Neural crest cell (in vitro differentiated cells): ENCODE measurements at places on chromosomes 13 and 19. TPM values are rescaled to one million over a fixed set of nuclear protein-coding genes. Genes with fewer than 3 reads are reported as not detected.

DNA sequence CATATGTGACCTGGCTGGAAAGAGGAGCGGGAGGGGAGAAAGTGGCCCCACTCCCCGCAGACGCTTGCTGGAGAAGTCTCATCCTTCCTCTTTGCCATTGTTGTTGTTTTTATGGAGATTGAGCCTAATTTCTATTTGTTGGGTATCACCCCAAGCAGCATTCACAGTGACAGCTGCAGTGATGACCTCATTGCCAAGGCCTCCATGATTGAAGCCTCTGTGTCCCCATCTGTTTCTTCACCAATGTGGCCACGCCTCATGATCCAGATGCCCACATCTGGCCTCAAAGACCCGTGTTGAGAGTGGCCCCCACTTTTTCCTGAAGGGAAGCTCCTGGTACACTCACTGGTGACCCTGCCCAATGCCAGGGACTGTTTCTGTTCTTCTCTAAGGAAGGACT, 154.2 kb downstream of the SLC7A1 start:
- peaks cover 5% of the 10 kb centered on the region for H3K27me3 ChIP-seq
- H3K4me3 ChIP-seq: no peak overlapping the region
- H3K27ac ChIP-seq: no peak overlapping the region
- DNase-seq: no peak
- H3K4me1 ChIP-seq: no peaks in the 10 kb centered on the region
- H3K36me3 ChIP-seq: no peaks in the 10 kb centered on the region

DNA sequence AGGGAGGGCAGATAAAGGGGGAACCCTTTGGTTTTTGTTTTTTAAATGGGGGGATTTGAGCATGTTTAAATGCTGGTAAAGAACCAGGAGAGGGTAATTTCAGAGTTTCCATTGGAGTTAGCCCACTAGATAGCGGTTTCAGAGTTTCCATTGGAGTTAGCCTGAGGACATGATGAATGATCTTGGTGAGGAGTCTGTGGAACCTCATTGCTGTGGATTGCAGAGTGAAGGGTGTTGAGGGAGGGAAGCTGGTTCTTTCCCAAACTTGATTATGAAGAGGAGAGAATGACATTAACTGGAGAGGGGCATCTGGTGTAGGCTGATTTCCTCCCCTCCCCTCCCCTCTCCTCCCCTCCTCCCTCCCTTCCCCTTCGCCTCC, 5.0 kb downstream of the WASF3 start:
- peaks cover 33% of the 10 kb centered on the region for H3K4me1 ChIP-seq
- no peak overlapping the region for H3K4me3 ChIP-seq
- DNase-seq: no peak
- H3K27ac ChIP-seq: no peak overlapping the region

GRCh38 chr13:84445776-84446175, 563.5 kb upstream of the SLITRK1 start:
- no peaks in the 10 kb centered on the region for H3K27me3 ChIP-seq
- no peaks in the 10 kb centered on the region for H3K4me1 ChIP-seq
- H3K27ac ChIP-seq: no peak overlapping the region
- no peak overlapping the region for H3K4me3 ChIP-seq
- DNase-seq: no peak
- H3K36me3 ChIP-seq: no peaks in the 10 kb centered on the region

GRCh38 chr13:104996022-104996421, 1539.4 kb downstream of the EFNB2 start:
- H3K4me3 ChIP-seq: no peak overlapping the region
- no peak for DNase-seq
- no peaks in the 10 kb centered on the region for H3K4me1 ChIP-seq
- no peak overlapping the region for H3K27ac ChIP-seq

GRCh38 chr13:38430796-38431195, 81.1 kb downstream of the UFM1 start:
- no peak for DNase-seq
- no peaks in the 10 kb centered on the region for H3K36me3 ChIP-seq
- no peaks in the 10 kb centered on the region for H3K4me1 ChIP-seq
- no peak overlapping the region for H3K4me3 ChIP-seq
- no peaks in the 10 kb centered on the region for H3K27me3 ChIP-seq

DNA sequence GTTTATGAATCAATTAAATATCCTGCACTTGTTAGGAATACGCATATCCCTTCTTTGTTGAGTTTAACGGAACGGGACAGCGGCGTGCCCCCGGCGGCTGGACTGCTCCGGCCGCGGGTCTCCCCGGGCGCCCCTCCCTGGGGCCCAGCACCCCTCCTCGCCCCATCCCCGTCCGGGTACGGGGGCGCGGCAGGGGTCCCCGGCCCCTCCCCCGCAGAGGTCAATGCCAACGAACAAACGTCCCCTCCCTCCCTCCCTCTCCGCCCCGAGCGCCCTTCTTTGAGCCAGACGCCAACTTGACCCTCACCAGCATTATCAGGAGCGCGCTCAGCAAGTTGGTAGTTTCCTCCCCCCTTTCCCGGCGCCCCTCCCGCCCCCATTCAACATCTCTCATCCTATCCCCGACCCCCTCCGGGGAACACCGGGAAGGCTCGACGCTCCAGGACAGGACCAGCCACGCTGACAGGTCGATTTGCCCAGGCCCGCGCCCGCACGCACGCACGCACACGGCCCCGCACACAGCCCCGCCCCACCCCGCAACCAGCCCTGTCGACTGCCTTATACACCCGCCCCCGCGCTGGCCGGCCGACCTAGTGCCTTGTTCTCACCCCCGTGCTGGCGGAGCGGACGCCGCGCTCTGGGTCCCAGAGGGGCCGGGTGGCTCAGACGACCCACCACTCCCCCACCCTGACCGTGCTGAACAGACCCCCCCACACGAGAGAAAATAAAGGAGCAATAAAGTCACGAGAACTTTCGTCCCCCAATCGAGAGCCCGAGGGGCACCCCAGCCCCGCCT, 5.0 kb downstream of the LYL1 start:
- peaks cover 94% of the 10 kb centered on the region for H3K27me3 ChIP-seq
- peaks cover 22% of the 10 kb centered on the region for H3K4me1 ChIP-seq
- no peak for DNase-seq
- H3K36me3 ChIP-seq: peaks cover 4% of the 10 kb centered on the region
- H3K4me3 ChIP-seq: no peak overlapping the region

- no peak overlapping the region for H3K27ac ChIP-seq
- no peak overlapping the region for H3K4me3 ChIP-seq
- no peak for DNase-seq
Observed at GRCh38 chr19:32129141-32129540, 216.3 kb upstream of the ZNF507 start.

CEACAM6 gene
- not detected in 2 replicates for total RNA-seq

GRCh38 chr19:805600-806550, 8.6 kb downstream of the PTBP1 start:
- H3K27me3 ChIP-seq: peaks cover 12% of the 10 kb centered on the region
- H3K4me3 ChIP-seq: peak overlapping the region; percentile 56
- no peak for DNase-seq
- H3K36me3 ChIP-seq: peaks cover 25% of the 10 kb centered on the region
- H3K4me1 ChIP-seq: peaks cover 19% of the 10 kb centered on the region

MBNL2 gene
- total RNA-seq: 16.9 and 18.7 TPM in 2 replicates

GRCh38 chr13:28494504-28494777, 487 bp downstream of the FLT1 start:
- peak; percentile 16 for DNase-seq
- no peaks in the 10 kb centered on the region for H3K36me3 ChIP-seq
- H3K27ac ChIP-seq: no peak overlapping the region
- peaks cover 13% of the 10 kb centered on the region for H3K4me1 ChIP-seq
- H3K27me3 ChIP-seq: peaks cover 96% of the 10 kb centered on the region
- H3K4me3 ChIP-seq: no peak overlapping the region

GRCh38 chr19:41255171-41255570, 9.0 kb upstream of the HNRNPUL1 start:
- no peaks in the 10 kb centered on the region for H3K27me3 ChIP-seq
- H3K4me3 ChIP-seq: no peak overlapping the region
- no peaks in the 10 kb centered on the region for H3K4me1 ChIP-seq
- H3K36me3 ChIP-seq: no peaks in the 10 kb centered on the region
- no peak overlapping the region for H3K27ac ChIP-seq

HIF3A gene
- total RNA-seq: 6.9 and 7.6 TPM in 2 replicates

ATP4A gene
- not detected in 2 replicates for total RNA-seq

ZNF700 gene
- total RNA-seq: 12.5 and 12.8 TPM in 2 replicates

DNA sequence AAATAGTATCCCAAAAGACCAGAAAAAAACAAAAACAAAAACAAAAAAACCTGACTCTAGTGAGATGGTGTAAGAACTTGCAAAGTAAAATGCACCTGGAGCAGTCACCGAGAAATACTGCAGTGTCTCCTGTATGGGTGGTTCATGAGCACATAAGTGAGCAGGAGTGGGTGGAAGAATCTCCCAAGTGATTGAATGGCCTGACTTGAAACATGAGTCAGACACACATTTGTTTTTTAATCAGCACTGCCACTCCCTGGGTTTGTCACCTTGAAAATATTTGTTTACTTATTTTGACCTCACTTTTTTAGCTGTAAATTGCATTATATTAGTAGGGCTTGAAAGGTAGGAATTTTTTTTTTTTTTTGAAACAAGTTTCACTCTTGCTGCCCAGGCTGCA, 2.0 kb downstream of the ZNF431 start:
- H3K4me1 ChIP-seq: peaks cover 21% of the 10 kb centered on the region
- H3K27ac ChIP-seq: no peak overlapping the region
- no peaks in the 10 kb centered on the region for H3K27me3 ChIP-seq
- no peak for DNase-seq

DNA sequence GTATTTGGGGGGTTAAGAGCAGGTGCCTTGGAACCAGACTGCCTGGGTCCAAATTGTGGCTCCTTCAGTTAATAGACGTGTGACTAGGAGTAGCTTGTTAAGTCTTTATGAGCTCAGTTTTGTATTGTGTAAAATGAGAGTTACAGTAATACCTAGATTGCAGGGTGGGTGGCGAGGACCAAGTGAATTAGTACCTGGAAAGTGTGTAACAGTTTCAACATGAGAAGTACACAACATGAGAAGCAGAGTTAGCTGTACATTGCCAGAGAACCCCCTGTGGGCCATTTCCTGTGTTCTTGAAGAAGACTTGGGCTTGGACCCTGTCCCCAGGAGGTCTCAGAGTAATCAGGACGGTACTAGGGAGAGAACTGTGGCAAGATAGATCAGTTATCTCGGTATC, 36.8 kb downstream of the PPP2R1A start:
- H3K4me3 ChIP-seq: no peak overlapping the region
- no peaks in the 10 kb centered on the region for H3K4me1 ChIP-seq

TSKS gene
- total RNA-seq: not detected in 2 replicates

GRCh38 chr13:102190930-102191329, 210.9 kb downstream of the FGF14 start:
- no peak for DNase-seq
- peaks cover 5% of the 10 kb centered on the region for H3K27me3 ChIP-seq
- peaks cover 5% of the 10 kb centered on the region for H3K36me3 ChIP-seq
- no peak overlapping the region for H3K27ac ChIP-seq
- H3K4me1 ChIP-seq: peaks cover 12% of the 10 kb centered on the region
- H3K4me3 ChIP-seq: no peak overlapping the region

GRCh38 chr19:18675779-18676178, 7.7 kb upstream of the CRTC1 start:
- peaks cover 14% of the 10 kb centered on the region for H3K4me1 ChIP-seq
- no peaks in the 10 kb centered on the region for H3K27me3 ChIP-seq
- DNase-seq: no peak
- H3K27ac ChIP-seq: no peak overlapping the region

- H3K4me3 ChIP-seq: no peak overlapping the region
- no peak overlapping the region for H3K27ac ChIP-seq
- peaks cover 4% of the 10 kb centered on the region for H3K36me3 ChIP-seq
- H3K4me1 ChIP-seq: peaks cover 4% of the 10 kb centered on the region
Observed at GRCh38 chr19:43562698-43563241, 12.6 kb downstream of the XRCC1 start.

- no peaks in the 10 kb centered on the region for H3K4me1 ChIP-seq
- DNase-seq: no peak
- H3K36me3 ChIP-seq: peaks cover 28% of the 10 kb centered on the region
- H3K27ac ChIP-seq: no peak overlapping the region
Observed at GRCh38 chr19:15115762-15116615, 8.8 kb downstream of the SYDE1 start.

GRCh38 chr13:29465741-29466293, 129.7 kb downstream of the SLC7A1 start:
- no peak overlapping the region for H3K27ac ChIP-seq
- no peak overlapping the region for H3K4me3 ChIP-seq
- H3K36me3 ChIP-seq: no peaks in the 10 kb centered on the region
- no peak for DNase-seq
- no peaks in the 10 kb centered on the region for H3K27me3 ChIP-seq
- no peaks in the 10 kb centered on the region for H3K4me1 ChIP-seq

FBXW9 gene
- 15.9 and 16.0 TPM in 2 replicates for total RNA-seq

UNC13A gene
- 5.7 and 6.4 TPM in 2 replicates for total RNA-seq

DNA sequence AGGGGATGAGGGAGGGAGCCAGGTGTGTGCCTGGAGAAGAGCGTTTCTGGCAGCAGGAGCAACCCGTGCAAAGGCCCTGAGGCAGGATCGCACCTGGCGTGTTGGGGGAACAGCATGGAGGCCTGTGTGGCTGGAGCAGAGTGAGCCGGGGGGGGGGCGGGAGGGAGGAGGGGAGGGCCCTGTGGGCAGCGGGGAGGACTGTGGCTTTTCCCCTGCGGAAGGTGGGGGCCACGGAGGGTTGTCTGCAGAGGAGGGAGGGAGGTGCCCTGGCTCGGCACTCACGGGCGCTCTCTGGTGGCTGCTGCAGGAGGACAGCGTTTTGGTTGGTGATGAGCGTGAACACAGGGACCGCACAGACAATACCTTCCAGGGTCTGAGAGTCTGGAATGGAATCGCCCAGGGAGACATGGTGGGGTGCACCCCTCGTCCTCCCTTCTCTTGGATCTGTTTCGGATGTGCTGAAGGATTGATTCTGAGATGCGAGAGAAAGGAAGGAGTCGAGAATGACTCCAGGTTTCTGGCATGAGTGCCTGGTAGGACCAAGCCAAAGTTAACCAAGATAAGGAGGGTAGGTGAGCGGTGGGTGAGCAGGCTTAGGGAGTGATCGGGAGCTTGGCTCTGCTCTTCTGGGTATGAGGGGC, 6.5 kb downstream of the RAB11B start:
- DNase-seq: peak; percentile 64
- peak overlapping the region; percentile 11 for H3K4me3 ChIP-seq
- H3K27ac ChIP-seq: no peak overlapping the region
- H3K36me3 ChIP-seq: no peaks in the 10 kb centered on the region

LCP1 gene
- total RNA-seq: 7.6 and 8.5 TPM in 2 replicates

GRCh38 chr19:16397791-16398529, 73.3 kb downstream of the KLF2 start:
- H3K27me3 ChIP-seq: no peaks in the 10 kb centered on the region
- no peaks in the 10 kb centered on the region for H3K4me1 ChIP-seq
- DNase-seq: no peak
- H3K27ac ChIP-seq: no peak overlapping the region
- no peak overlapping the region for H3K4me3 ChIP-seq

GRCh38 chr19:21134934-21135366, 6.9 kb upstream of the ZNF431 start:
- DNase-seq: no peak
- H3K27me3 ChIP-seq: no peaks in the 10 kb centered on the region
- peak overlapping the region; percentile 72 for H3K27ac ChIP-seq

NTF4 gene
- not detected in 2 replicates for total RNA-seq
